ENCODE measurements at places on chromosomes 7 and 10.

DNA sequence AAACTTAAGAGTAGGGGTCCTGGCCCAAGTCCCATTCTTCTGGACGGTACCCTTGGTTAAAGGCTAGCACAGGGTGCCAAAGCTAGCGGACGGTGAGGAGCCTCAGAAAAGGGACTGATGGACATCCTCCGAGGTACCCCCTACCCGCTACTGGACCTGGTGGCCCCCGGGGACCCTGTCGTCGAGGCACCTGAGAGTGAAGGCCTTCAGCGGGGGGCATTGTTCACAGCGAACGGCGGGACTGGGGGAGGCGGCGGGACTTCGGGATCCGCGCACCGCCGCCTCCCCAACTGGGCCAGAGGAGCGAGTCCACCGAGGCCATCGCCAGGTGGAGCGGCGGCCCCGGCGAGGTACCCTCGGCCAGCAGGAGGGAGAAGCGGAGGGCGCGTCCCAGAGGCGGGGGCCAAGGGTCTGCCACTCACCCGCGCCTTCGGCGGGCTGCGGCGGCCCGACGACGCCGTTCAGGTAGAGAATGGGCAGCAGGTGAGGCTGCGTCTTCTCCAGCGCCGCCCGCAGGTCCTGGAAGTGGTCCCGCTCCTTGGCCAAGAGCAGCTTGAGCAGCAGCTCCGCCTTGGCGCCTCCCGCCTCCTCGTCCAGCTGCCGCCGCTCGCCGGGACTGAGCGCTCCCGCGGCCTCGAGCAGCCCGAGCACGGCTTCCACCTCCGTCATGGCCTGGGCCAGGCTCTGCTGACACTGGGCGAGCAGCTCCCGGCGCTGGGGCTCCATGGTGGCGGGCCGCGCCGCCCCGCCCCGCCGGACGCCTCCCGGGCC, 575 bp downstream of the DLG5 start:
- no peak for DNase-seq

GRCh38 chr7:2278026-2278425, 36.0 kb downstream of the NUDT1 start:
- DNase-seq: no peak

- no peak for DNase-seq
These were observed 20.9 kb upstream of the TBL2 start for GRCh38 chr7:73599151-73599882.

- no peak for DNase-seq
These were observed 15.0 kb upstream of the BAZ1B start for GRCh38 chr7:73537051-73537450.

DNA sequence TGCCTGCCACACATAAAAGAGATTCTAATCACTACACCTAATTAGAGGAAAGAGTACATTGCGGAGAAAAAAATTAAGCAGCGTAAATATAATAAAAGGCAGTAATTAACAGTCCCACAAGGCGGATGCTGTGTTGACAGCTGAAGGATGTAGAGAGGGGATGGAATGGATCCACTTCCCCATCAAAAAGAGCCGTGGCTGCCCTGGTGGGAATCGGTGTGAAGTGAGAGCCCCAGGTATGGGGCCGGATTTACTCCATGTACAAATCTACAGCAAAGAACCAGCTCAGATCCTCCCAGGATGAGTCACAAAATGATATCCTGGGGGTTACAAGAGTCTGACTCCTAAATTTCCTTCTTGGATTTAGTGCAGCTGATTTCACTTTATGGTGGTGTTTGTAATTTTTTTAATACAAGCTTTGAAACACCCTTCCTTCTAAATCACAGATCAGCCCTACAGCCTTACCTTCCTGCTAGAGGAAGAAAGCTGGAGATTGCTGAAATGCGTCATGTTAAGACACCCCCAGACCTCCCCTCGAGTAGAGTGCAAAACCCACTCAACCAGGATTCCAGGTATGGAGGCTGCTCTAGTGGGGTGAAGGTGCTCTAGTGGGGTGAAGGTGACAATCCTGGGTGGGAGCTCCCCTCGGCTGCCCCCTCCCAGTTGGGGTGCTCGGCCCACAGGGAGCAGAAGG, 398.4 kb downstream of the PLXNA4 start:
- DNase-seq: no peak

DNA sequence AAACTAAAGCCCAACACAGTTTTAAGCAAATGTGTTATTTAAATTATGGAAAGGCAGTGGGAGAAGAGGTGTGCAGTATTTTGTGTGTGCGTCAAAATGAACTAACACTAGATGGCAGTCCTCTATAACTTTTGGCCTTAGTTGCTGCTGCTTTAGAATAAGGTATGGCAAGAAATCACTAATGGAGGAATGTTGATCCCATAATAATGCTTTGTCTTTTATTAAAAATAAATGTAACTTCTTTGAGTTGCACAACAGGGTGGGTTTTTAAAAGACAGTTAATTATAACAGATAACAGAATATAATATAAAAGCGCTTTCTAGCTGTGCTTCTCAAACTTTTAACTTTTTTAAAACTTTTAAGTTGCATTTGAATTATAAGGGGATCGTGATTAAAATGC, 56.4 kb downstream of the BBS9 start:
- DNase-seq: no peak

- DNase-seq: no peak
These were observed 201.4 kb upstream of the AOAH start for GRCh38 chr7:36925691-36926090.

- DNase-seq: no peak
These were observed 134.9 kb downstream of the JCAD start for GRCh38 chr10:29924436-29924835.

GRCh38 chr10:72508033-72508432, 117.8 kb downstream of the MICU1 start:
- DNase-seq: no peak

DNA sequence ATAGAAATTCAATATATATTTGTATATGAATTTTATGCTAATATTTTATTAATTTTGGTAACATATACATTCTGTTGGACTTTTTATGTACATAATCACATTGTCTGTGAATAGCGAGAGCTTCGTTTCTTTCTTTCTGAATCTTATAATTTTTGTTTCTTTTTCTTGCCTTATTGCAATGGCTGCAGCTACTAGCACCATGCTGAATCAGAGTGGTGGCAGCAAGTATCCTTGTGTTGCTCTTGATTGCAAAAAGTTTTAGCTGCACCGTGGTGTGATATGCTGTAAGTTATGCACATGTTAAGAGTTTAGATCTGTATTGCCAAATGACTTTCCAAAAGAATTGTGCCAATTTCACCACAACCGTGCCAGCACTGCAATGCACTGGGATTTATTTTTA, 32.6 kb downstream of the ELFN1 start:
- DNase-seq: no peak

DNA sequence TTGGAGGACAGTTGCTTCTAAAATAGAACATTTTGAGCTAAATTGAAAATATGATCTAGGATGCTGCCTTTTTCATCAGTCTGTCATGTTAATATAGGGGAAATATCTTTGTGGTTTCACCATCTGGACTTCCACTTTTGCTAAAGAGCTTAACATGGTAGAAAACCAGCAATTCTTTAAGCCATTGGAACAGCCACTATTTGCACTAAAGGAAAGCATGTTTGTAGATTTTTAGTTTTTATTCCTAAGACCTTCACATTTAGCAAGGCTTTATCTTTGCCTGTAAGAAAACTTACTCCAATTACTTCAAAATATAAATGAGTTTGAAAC, 291.0 kb downstream of the RNLS start:
- no peak for DNase-seq

DNA sequence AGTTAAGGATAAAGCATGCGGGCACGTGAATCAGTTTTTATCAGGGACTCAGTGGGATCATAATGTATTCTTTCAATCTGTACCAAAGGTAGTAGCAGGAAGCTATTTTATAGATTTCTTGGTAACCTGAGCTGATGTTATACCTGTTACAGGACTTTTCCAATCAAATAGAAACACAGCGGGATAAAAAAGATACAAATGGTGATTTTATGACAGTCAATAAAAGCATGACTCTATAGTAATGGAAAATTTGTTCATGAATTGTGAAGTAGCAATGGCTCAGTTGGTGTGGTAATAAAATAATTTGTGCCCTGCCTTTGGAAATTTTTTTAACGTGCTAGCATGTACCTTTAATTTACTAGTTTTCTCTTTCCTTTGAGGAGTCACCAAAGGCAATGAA, 300.7 kb upstream of the CELF2 start:
- no peak for DNase-seq

DNA sequence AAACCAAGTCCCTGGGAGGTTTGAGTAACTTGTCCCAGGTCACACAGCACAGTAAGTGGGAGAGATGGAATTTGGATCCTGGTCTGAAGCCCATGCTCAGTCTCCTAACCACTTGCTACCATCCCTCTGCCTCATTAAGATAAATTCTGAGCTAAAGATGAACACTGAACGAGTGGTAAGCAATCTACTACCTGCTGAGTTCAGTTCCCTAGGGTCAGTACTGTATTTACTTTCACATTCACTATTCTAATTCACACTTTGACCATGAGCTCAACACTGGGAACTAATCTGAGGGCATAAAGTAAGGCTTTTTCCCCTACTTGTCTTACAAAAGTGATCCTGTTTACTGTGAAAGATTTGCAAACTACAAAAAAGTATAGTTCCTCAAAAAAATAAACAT, 2.4 kb downstream of the UROS start:
- DNase-seq: no peak

GRCh38 chr7:47818796-47819606, 129.3 kb downstream of the PKD1L1 start:
- DNase-seq: no peak

- no peak for DNase-seq
These were observed 237.8 kb downstream of the SEMA3E start for GRCh38 chr7:83410989-83411591.

DNA sequence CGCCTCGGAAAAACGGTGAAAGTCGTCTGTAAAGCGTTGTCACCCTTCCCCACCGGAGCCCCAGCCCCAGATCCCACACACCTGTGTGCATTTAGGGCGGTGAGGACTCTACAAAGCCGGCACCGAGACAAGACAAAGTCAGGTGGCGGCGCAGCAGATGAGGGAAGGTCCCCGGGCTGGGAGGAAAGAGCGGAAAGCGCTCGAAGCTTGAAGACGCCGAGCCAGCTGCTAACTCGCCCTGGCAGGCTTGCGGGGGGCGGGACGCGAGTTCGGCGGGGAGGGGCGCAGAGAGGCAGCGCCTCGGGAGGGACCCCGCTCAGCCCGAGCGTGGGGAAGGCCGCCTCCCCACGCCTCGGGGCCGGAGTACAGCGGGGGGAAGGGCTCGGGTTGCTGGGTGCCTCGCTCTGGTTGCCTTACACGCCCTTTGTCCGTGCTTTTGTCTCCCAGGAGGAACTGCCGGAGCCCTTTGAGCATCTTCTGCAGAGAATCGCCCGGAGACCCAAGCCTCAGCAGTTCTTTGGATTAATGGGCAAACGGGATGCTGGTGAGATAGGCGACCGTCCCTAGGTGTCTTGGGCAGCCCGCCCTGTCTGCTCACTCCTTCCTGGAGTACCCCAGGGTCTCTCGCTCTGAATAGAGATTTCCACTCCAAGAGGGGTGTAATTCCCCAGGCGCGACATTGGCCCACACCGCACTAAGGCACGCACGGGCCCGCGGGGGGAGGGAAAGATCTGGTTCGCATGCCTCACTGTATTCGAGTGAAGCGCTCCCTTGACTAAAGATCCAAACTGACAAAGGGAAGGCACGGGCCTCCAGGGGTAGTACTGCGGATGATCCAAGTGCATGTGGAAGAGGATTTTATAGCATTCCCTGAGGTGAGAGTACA, 1.6 kb downstream of the TAC1 start:
- no peak for DNase-seq

DNA sequence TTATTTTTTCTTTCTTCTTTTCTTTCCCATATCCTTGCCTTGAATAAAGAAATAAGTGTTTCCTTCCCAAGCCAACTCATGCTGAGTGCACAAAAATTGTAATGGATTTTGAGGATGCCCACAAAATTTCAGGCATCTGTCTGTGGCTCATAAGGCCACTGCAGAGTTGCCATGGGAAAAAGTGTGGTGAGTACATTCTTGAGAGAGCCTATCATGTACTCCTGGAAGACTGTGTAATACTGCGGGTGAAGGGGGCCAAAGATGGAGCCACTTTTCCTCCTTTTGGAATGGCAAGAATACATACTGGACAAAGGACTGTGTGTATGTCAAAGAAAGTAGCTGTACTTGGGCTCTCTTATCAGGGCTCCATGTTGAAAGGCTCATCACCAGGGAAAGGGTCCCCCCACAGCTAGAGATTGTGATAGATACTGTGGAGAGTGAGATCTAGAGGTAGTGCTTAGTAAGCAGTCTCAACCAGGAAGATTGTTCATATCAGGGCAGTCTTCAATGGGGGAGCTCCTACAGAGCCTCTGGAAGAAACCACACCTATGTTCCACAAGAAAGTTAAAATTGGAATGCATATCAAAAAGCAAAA, 341.6 kb upstream of the KCND2 start:
- no peak for DNase-seq

DNA sequence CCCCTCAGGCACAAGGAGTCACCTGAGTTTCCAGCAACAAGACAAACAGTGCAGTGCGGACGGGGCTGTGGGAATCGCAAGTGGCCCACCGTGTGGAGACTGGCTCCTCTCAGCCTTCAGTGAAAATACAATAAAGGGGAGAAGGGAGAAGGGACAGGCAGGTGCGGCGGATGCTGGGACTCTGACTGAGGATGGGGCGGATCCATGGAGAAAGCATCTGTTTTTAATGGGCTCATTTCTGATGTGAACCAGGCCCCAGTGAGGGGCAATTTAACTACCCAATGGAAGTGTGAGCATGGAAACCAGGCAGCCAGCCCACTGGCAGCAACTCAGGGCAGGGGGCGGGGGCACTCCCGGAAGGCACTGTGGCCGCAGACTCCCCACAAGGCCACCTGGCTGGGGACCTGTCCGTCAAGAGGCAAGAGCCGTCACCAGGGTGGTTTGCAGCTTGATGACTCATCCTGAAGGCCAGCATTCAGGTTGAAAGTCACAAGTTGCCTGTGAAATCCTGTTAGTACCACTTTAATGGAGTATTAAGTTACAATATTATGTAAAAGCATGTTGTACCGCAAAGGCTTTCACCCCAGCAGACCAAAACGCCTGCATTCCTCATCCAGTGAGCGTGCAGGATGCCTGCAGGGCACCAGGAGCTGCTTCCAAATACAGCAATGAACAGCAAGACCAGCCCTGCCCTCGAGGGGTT, 476.4 kb downstream of the PTPRN2 start:
- no peak for DNase-seq

GRCh38 chr7:36487756-36488336, 98.2 kb downstream of the ANLN start:
- DNase-seq: no peak

DNA sequence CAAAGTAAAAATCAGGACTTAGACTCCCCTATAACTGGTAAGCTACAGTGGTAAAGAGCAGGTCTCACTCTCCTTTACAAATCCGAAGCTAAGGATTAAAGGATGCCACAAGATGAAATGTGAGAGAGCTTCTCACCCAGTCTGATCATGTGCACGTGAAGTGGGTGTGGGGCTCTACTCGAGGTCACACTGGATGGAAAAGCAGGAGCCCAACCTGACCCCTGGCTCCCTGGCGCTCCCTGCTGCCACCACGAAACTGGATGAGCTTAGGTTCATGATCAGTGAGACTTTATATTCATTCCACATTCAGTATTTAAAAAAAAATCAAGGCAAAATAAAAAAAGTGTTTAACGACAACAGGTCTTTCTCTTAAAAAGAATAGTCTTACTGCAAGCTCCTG, 21.7 kb upstream of the FOXI2 start:
- DNase-seq: no peak
